ENCODE measurements at places on chromosomes 7 and 10. TPM values are rescaled to one million over a fixed set of nuclear protein-coding genes. Genes with fewer than 3 reads are reported as not detected.

The IPMK gene
- 8.5 TPM for total RNA-seq

The C1GALT1 gene
- 98.1 TPM for total RNA-seq

The NPC1L1 gene
- 0.07 TPM for total RNA-seq

The AEBP1 gene
- 333 TPM for total RNA-seq

The TRIM24 gene
- total RNA-seq: 4.8 TPM

The METTL27 gene
- 1.9 TPM for total RNA-seq

The TLL2 gene
- 0.13 TPM for total RNA-seq

Data from smooth muscle cell of the pulmonary artery (primary cell).